ENCODE measurements at places on chromosomes 5 and 9.

- DNase-seq: no peak
These were observed 163.3 kb downstream of the MACROH2A1 start for GRCh38 chr5:135235551-135236227.

GRCh38 chr5:138898742-138899141 lies 23.6 kb upstream of the LRRTM2 start:
- DNase-seq: no peak

DNA sequence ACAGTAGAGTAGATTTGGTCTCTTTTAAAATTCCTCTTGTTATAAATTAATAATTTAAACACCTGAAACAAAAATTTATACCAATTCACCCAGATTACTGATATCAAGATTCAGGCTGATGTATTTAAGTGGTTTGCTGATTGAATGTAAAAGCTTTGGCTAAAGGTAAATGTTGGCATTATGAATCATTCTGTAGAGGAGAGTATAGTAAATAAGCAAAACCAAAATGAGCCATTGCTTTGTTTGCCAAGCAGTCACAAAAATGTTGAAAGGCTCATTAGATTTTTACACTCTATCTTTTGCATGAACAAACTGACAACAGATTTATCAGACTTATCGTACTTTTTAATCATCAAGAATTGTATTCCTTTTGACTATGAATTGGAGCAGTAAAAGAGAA lies 332.6 kb downstream of the FAM170A start:
- DNase-seq: no peak

DNA sequence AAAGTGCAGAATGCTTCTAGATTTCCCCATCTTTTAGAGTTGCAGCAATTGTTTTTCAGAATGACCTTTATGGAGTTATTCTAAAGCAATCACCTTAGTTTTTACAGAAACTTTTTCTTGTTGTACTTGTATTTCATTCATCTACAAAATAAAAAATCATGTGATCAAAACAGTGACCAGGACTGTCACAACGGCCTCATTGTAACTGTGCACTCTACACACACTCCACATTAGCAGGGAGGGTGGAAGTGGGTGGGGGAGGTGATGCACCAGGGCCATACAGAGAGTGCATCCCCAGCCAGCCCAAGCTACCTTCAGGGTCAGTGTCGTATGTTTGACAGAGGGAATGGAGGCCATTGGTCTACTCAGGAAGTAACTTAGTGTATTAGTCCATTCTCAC lies 26.9 kb downstream of the EGFLAM start:
- no peak for DNase-seq
